Amygdala (tissue), 56 donors: ENCODE measurements at places on chromosomes 13 and 19.

DNA sequence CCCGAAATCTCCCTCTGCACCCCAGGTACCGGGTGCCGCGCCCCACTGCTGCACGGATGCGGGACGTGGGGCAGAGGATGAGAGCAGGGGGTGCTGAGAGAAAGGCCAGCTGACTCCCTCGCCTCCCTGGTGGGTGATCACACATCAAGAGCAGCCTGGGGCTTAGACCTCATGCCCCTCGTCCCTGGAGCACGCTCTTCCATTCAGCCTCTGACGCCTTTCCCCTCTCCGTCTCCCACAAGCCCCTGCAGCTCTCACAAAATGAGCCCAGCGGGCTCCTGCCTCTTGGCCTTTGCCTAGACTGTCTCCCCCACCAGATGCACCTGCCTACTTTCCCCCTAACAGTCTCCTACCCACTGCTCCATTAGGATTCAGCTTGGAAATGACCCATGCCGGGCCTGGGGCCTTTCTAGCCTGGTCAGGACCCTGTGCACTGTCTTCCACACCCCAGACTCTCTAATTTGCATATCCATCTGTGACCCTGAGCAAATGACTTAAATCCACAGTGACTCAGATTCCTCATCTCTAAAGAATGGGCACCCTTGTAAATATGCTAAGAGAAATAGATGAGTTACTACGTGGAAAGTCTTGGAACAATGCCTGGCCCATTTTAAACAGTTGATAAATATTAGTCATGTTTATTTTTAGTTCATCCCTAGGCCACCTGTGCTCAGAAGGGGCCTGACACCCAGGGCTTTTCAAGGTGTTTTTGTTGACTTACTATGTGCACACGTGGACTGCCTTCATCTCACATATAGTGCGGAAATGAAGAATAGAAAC, 582 bp upstream of the PTPRH start:
- DNase-seq = no peak

GRCh38 chr19:46218160-46218559, 11.4 kb upstream of the IGFL1 start:
- DNase-seq = no peak

GRCh38 chr13:109687559-109688448, 98.6 kb downstream of the IRS2 start:
- DNase-seq = no peak

DNA sequence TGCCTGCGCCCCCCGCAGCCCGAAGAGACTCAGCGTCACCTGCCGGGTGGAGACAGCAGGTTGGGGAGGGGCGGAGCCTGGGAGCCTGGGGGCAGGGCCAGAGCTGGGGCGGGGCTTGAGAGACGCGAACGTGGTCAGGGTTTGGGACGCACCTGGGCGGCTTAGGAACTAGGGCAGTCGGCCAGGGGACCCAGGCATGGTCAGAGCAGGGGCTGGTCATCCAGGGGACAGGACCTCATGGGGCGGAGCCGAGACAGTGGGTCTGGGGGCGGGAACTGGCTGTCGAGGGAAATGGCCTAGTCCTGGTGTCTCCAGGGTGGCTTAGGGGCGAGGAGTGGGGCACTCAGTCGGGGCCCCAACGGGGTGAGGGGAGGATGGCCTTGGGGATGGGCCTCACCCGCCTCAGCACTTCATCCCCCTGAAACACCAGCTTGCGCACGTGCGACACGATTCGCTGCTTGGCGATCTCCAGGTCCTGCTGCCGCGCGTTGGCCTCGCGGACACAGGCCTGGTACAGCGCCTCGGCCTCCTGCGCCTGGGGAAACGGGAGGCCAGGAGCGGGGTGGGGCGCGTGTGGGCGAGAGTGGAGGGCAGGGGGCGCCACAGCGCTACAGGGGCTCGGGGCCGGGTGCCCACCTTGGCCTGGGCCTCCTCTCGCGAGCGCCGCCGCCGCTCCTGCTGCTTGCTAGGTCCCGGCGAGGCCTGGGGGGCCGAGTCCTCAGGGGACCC, 5.8 kb downstream of the GMIP start:
- DNase-seq = no peak

- DNase-seq = no peak
Observed at GRCh38 chr13:109136873-109137272, 507.5 kb downstream of the MYO16 start.

DNA sequence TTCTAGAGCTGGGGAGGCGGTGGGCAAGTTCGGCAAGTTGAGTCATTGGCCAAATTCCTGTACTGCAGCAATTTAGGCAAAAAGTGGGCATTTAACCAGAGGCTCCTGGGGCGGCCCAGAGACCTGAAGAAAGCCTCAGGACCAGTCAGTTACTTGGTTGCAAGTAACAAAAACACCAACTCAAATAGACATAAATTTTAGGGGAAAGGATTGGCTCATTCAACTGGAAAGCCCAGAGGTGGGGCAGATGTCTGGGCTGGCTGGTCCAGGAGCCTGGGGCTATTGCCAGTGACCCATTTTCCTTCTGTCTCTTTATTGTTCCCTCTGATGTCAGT, 97.1 kb downstream of the SIPA1L3 start:
- no peak for DNase-seq

DNA sequence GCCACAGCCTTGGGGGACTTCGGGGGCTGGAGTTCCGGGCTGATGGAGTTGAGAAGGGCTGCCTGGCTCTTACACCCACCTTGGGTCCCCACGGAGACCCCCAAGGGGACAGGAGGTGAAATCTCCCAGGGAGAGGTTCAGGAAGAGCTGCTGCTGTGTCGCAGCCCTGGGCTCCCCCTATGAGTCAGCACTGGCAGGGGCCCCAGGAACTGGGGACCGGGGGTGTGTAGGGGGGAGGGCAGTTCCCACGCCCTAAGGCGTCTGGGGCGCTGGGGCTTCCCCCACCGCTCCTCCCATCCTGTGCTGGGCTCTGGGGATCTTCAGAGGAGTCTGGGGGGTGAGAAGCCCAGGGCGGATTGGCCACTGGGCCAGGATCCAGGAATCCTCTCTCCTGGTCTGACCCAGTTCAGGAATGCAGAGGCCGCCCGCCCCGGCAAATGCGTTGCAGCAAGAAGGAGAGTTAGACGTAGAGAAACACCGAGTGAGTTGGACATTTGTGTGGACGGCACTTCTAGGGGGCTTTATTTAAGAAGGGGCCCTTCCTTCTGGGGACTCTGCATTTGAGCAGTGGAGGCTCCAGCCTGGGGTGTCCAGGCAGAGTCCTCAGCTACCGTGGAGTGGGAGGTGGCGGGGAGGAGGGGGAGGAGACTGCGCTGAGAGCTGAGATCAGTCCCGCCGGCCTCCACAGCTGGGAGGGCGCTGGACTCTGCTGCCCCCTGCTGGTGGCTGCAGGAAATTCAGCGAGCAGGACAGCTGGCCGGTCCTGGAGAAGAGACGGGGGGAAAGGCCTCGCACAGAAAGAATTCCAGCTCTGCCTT, 15.0 kb upstream of the NANOS3 start:
- DNase-seq = peak; percentile 93

- no peak for DNase-seq
Observed at GRCh38 chr13:44278166-44278565, 95.5 kb upstream of the SERP2 start.
